ENCODE measurements at places on chromosomes 16 and 17.

DNA sequence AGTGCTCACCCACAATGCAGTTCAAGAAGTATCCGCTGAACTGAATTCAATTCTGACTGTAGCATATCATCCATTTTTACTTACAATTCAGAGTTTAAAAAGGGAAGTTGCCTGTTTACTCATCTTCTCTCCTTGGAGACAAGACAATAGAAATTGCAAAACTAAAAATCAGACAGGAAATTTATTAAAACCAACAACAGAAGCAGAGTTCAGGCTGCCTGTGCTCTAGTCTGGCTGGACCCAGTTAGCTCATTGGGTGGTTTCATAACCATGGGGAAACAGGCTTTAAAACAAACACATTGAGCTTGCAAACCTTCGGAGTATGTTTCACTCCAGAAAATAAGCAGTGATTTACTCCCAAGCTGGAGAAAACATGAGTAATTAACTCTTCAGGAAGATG, 321.4 kb downstream of the GRIN2A start:
- DNase-seq, result no peak

GRCh38 chr16:57284952-57285363, 486 bp upstream of the PLLP start:
- no peak for DNase-seq

GRCh38 chr17:76820561-76820960, 47.6 kb upstream of the MGAT5B start:
- no peak for DNase-seq

DNA sequence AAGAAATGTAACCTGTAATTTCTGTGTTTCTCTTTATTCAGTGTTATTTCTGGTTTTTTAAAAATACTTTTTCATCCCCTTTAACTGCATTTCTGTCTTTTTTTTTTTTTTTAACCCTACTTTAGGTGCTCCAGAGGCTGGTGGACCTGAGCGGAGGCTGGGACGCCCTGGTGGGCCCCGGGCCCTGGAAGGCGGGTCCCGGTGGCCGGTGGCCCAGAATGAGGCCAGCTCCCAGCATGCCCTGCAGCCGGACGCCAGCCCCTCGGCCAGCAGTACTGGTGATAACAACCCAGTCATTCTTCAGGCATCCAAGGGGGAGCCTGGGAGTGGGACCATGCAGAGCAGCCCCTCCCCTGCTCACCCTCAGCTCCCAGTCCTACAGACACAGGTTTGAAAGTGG, 1.5 kb downstream of the SRCAP start:
- DNase-seq, result no peak

GRCh38 chr16:23957287-23957686, 121.5 kb downstream of the PRKCB start:
- DNase-seq, result no peak

DNA sequence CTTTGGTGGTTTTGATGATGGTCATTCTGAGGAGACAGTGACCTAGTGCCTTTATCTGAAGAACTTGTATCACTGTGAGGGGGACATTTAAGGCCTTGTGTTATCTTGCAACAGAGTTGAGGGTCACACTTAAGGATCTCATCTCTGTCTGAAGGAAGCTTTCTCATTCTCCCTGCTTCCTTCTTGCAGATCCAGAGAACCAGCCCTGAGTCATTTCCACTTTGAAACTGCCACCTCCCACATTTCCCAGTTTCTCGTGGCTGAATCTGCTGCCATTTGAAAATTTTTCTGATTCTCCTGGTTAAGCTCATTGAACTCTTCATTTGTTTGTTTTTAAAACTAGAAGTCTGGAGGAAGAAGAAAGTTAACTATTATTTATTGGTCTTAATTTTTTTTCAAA, 190.2 kb upstream of the CDH11 start:
- DNase-seq, result no peak

DNA sequence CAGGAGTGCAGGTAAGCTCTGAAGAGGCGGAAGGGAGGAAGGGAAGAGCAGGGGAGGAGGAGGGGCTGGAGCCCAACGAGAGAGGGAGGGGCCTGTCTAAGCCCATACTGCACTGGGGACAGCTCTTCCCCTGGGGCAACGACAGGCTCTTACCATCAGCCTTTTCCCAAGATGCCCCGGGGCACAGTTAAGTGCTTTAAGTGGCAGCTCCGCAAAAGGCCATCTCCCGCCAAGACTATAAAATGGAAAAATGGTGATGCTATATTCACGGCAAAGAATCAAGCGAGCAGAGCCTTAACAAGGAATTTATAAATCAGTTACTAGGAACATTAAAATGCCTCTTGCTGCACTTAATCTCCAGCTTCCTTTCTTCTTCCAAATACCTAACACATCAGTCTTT, 110.2 kb upstream of the NLRP1 start:
- DNase-seq, result no peak

DNA sequence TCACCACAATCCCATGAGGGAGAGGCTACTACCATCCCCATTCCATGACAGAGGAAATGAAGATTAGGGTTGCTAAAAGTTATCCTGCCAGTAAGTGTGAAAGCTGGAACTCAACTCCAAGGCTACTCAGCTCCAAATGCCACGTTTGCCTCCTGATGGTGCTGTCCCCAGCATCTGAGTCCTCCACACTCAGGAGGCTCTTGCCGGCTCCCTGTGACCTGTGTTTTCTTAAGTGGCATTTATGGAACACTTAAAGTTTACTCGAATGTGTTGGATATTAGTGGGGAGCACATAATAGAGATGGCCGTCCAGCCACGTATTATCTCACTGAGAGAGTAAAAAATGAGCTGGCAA, 267.9 kb downstream of the CBLN1 start:
- DNase-seq, result no peak

- DNase-seq, result no peak
These were observed 18.3 kb upstream of the EFCAB13 start for GRCh38 chr17:47305302-47305923.

GRCh38 chr16:1297018-1297696, 12.3 kb upstream of the UBE2I start:
- peak; percentile 61 for DNase-seq

DNA sequence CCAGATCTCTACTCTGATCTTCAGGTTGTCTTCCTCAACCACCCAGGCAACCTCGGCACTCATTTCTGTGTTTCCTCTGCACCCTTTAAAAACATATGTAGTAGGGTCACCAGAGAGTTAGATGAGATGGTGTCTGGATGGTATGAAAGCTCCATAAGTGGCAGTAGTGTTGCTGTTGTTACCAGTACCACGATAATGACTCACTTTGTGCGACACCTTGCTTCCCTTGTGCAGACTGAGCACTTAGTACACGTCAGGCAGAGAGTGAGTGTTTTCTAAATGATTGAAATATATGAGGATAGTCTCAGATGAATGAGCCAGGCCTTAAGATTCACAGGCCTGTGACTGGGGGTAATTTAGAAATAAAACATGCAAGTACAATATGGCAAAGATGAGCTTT, 188.7 kb downstream of the MAF start:
- peak; percentile 9 for DNase-seq

- peak; percentile 97 for DNase-seq
These were observed at the start of gene SLC12A4 for GRCh38 chr16:67968400-67969253. Gene SLC12A4 (minus strand): TSS chr16:67968637. CDS start chr16:67968553, 84 bp downstream.

GRCh38 chr17:81193470-81194224, 27.6 kb upstream of the AATK start:
- DNase-seq, result no peak

DNA sequence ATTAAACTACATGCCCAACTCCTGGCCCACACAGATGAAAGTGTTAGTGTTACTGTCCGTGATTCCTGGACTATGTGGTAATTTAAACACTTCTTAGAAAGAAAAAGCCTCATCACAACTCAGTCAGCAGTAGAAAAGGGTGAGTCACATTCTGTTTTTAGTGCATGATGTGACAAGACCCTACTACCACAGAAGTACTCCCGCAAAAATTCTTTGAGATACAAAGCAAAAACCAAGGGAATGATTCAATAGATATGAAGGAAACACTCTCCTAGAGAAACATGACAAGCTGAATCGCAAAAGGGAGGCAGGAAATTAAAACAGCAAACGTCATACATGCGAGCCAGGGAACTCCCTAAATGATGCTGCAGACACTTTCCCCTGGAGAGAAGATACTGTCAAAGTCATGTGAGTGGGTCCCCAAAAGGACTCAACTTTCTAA, 14.4 kb downstream of the SNN start:
- no peak for DNase-seq

DNA sequence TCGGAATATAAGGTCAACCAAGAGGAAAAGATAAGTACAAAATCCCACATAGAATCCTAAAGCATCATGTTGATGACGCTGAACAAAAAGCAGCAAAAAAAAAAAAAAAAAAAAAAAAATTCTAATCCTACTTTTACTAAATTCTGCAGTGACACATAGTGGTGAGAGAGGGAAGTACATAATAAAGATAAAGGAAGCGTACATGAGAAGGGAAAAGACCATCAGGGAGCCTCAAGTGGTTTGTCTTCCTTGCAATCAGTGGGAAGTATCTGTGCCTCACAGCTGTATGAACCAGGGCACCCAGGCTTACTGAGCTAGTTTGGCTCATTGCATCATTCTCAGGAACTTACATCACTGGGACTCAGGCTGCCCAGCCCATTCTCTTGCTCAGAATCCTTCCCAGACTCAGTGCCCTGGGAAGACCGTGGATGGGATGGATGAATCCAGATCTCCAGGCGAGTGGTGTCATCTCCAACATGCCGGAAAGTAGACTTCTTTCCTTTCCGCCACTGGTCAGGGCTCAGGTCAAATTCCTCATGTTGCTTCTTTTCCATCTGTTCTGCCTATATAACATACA, 21.2 kb downstream of the SMG6 start:
- no peak for DNase-seq

DNA sequence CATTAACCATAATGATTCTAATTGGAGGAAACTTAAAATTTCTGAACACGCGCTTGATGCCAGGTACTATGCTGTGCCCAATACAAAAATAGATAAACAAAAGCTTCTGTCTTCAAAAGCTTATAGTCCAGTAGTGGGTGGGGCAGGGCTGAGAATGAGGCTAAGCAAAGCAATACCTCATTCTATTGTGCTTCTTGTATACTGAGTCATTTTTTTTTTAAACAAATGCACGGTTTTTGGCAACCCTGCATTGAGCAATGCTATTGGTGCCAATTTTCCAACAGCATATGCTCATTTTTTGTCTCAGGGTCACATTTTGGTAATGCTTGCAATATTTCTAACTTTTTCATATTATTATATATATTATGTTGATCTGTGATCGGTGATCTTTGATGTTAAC, 34.7 kb upstream of the HNF1B start:
- DNase-seq, result no peak

DNA sequence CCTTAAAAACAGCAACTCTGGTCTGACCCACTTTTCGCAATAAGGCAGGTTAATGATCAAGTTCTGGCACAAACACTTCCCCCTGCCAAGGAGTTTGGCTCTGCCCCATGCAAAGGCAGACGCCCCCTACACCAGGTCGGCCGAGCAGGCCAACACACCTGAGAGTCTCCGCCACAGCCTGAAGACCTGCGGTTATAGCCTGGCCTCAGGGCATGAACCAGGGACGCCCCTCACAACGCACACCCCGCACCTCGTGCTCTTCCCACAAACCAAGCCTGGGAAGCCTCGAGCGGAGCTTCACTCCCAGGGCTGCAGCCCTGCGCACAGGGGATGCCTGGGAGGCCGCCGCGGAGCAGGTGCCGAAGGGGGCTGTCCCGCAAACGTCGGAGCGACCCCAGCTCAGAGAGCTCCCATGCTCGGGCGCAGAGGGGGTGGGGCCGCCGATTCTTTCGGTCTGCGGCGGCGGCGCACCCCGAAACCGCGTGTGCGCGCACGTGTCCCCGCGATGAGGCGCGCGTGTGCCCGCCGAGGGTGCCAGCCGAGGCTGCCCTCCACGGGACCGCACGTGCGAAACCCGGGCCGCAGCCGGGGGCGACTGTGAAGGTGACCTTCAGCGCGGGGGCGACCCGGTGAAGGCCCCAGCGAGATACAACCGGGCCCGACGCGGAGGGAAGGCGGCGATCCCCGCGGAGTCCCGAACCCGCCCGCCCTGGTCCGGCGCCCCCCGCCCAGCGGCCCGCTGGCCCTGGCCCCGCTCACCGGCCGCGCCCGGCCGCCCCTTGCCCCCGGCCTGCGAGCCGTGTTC, 559 bp downstream of the CLUH start:
- DNase-seq, result peak; percentile 47

Data from activated T-cell treated with anti-CD3 and anti-CD28 coated beads, Interleukin-2, amount 50 U/mL, for 72 hours (primary cell).